ENCODE measurements at places on chromosomes 12 and 14. TPM values are rescaled to one million over a fixed set of nuclear protein-coding genes. Genes with fewer than 3 reads are reported as not detected.

Gene PPP1CC
- 119 TPM for total RNA-seq

Gene PEBP1
- 88.3 TPM for total RNA-seq

Gene SLC38A4
- total RNA-seq = 0.19 TPM

Gene KRT71
- total RNA-seq = not detected

Gene NKX2-1
- total RNA-seq = not detected

Gene EXD2
- total RNA-seq = 8.6 TPM

Gene ZBTB42
- 3.5 TPM for total RNA-seq

DNA sequence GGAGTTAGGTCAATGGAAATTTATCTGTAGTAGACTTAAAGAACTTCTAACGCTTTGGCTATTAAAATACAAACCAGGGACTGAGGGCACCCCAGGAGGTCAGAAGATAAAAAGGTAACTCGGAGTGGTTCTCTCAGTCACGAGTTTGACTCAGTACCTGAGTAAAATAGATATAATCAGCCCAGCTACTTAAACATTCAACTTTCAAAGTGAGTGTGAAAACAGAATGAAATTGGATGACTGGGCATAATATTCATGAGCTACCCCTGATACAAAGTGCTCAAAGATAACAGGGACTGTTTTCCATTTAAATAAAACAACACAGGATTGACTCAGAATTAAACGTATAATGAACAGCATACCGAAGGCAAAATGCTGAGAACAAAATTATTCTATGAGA lies 75.0 kb downstream of the FOXN3 start:
- no peak for DNase-seq

DNA sequence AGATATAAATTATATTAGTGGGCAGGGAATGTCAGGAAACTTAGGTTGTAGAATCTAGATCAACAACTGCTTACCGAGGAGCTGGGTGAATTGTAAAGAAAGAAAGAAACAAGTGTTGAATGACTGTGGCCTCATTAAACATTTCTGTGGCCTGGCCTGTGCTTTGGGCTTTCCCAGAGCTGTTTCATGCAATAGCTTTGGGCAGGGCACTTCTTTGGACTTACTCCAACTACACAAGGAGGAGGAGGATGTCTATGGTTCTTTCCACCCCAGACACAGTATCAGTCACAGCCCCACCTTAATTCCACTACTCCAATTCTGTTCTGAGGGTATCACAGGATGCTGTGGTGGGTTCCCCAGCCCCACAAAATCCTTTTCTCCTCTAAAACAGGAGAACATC lies 38.0 kb downstream of the DPF3 start:
- no peak for DNase-seq

- no peak for DNase-seq
These were observed 7.2 kb downstream of the MFAP5 start for GRCh38 chr12:8655421-8655820.

- no peak for DNase-seq
These were observed 11.9 kb upstream of the SLC2A13 start for GRCh38 chr12:40117818-40118217.

DNA sequence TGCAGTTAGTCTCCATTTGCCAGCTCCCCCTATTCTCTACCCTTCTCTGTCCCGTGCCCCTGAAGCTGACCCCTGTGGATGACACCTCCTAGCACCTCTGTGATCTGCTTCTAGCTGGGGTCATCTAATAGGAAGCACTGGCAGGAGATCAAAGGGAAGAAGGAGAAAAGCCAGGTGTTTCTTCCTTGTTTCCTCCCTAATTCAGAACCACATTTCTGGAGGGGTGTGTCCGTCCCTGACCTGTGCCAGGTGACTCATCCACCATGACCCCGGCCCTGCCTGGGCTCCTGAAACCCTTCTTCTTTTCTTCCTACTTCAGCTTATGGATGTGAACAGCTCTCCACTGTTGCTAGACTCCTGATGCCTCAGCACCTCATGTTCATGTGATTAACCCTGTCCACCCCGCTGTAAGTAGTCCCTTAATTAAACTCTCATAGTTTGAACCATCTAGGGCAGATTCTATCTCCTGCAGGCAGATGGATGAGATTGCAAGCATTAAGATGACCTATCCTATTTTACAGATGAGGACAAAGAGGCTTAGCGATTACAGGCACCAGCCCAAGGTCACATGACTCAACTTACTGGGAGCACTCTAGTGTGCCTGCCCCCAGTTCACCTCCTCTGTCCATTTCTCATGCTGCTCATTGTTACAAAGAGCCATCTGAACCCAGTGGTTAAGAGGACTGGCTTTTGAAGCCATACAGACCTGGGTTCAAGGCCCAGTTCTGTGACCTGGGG lies 770.5 kb downstream of the MED13L start:
- no peak for DNase-seq

DNA sequence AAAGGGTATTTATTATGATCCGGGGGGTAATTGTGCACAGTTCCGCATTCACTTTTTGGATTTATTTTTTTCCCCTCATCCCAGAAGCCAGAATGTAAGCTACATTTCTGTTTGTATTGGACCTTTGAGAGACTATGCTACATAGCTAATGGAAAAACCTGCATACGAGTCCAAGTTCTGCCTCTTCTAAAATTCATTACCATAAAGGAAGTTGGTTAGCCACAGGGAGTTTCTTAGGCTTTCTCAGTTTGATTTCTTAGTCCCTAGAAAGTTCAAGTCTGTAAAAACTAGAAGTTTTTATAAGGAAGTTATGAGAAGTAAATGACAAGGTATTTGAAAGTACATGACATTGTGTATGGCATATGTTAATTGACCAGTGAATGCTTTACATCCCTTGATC lies 138.7 kb downstream of the PDE3A start:
- DNase-seq = no peak

- no peak for DNase-seq
These were observed 26.7 kb upstream of the CFAP54 start for GRCh38 chr12:96462571-96463280.

GRCh38 chr12:103334466-103334865 lies 161.3 kb downstream of the C12orf42 start:
- DNase-seq = no peak

DNA sequence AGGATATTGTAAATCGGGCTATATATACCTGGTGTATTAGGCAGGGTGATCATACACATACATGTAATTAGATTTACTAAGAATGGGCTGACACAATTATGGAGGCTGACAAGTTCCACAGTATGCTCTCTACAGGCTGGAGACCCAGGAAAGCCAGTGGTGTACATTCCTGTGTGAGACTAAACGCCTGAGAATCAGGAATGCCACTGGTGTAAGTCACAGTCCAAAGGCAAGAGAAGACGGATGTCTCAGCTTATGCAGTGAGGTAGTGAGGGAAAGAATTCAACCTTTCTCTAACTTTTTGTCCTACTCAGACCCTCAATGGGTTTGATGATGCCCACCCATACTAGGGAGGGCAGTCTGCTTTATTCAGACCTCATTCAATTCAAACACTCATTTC lies 57.1 kb downstream of the METTL25 start:
- DNase-seq = no peak

DNA sequence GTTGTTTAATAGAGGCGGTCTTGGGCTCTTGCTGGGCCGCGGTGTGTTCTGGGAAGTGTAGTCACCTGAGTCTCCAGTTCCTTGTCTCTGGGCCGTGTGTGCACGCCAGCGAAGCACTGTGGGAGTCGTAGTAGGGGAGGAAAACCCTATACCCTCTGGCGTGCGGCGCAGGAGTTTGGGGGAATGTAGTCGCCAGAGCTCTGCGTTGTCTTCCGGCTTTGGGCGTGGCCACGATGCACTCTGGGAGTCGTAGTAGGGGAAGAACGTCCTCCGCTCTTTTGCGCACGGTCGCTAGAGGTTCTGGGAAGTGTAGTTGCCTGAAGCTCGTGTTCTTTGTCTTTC lies 726 bp upstream of the ZNF140 start:
- no peak for DNase-seq

DNA sequence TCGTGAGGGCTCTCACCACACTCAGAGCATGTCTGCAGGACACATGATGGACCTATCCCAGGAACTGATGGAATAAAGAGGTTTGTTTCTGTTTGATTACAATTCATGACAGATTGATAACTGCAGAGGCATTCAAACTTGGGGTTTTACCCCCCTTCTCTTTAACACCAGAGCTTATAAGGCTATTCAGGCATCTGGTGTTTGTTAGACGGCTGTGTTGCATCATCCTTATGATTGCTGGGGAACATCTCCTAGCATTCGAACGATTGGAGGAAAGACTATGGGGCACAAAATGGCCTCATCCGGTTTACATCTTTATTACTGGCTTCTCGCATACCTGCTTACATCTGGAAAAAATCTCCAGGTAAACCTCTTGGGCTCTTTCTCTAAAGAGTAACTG lies 191.8 kb downstream of the MSRB3 start:
- no peak for DNase-seq

DNA sequence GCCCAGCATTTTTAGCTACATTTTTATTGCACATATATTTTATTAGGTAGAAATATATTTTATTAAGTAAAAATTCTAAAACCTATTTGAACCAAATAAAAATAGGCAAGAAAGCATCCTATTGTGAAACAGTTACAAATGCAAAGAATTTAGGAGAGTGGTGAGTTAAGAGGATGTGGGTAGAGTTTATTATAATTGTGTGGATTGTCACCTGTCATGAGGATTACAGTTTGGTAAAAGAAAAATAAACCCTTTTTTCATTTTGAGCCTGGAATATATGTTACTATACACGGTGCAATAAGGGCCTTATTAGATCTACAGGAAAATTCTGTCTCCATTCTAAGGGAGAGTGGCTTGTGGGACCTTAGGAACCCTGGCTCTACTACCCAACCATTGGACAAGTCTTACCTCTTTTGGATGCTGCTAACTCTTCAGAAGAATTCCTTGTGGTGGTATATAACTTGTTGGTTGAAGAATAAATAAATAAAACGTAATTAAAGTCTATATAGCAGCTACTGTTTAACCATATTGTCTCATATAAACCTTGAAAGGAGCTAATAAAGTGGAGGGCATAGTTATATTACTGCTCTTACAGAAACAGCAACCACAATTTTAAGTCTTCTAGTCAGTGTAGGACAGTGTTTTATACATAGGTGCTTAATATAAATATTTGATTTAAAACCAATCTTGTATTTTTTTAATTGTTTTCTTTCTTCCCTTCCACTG lies 67.8 kb downstream of the FGD4 start:
- no peak for DNase-seq

DNA sequence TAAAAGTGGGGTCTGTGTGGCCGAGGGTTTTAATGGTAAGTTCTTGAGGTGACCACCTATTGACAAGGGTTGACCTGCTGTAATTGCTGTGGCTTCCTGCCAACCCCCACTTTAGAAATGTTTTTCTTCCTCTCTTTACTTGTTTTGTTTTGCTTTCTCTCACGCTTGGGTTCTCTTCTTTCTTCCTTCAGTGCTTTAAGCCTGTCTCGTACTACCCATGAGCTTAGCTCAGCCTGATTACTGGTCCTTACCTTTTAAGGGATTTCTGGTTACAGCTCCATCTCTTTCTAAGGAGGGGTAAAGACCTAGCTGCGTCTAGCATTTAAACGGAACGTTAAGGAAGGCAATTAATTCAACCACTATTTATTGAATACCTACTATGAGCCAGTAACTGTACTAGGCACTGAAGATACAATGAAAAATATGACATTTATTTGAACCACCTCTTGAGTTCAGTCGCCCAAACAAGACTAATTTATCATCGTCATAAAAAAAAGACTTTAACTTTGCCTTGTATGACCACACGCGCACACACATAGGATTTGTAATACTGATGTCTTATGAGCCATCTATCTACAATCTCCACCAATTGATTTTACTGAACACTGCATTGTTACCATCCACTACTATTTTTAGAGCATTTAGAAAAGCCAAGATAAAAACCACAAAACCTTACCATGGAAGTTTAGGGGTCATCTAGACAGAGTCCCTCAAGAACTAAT lies 888 bp upstream of the PPP1R12A start:
- no peak for DNase-seq
